HCEC 1CT (cell line): ENCODE measurements at places on chromosomes 4 and X.

GRCh38 chr4:52366191-52366590 lies 292.9 kb downstream of the USP46 start:
- DNase-seq, result no peak

DNA sequence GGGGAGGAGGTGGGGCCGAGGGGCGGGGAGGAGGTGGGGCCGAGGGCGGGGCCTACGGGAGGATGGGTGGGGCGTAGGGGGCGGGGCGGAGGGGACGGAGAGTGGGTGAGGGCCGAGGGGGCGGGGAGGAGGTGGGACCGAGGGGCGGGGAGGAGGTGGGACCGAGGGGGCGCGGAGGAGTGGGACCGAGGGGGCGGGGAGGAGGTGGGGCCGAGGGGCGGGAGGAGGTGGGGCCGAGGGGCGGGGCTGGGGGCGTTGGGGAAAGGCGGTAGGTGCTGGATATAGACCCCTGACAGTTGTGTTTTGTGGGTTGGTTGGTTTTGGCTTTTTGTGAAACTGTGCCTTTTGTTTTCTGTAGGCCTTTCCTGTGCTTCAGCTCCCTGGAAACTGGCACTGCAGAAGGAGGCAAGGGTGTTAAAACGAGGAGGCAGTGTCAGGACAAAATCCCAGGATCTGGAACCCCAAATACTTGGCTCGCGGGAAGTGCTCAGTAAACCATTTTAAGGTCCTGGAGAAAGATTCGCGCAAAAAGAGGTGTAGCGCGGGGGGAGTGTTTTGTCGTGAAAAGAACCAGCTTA lies 580 bp upstream of the MMGT1 start:
- no peak for DNase-seq

- DNase-seq, result no peak
These were observed 357 bp upstream of the IGBP1 start for GRCh38 chrX:70132877-70133302.

DNA sequence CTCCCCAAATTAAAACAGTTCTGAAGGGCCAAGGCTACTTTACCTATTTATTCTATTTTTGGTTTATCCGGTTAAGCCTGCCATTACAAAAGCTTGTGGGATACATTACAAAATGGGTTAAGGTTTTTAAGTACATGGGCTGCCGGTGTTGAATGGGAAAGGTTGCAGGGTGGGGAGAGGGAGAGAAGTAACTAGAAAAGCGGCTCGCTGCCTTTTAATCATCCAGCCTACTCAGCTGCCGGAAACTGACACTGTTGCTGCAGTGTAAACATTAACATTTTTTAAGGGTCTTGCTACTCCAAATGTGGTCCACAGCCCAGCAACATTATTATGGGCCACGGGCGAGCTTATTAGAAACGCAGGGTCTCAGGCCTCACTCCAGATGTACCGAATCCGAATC lies 1.5 kb upstream of the IL1RAPL1 start:
- DNase-seq, result no peak

DNA sequence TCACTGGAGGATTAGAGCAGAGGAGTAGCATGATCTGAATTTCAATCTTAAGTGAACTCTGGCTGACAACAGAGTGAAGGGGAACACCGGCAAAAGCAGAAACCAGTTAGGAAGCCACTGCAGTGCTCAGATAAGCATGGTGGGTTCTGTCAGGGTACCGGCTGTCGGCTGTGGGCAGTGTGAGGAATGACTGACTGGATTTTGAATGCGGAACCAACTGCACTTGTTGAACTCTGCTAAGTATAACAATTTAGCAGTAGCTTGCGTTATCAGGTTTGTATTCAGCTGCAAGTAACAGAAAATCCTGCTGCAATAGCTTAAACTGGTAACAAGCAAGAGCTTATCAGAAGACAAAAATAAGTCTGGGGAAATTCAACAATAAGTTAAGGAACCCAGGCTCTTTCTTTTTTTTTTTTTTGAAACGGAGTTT lies 5.2 kb downstream of the HTT start:
- no peak for DNase-seq

DNA sequence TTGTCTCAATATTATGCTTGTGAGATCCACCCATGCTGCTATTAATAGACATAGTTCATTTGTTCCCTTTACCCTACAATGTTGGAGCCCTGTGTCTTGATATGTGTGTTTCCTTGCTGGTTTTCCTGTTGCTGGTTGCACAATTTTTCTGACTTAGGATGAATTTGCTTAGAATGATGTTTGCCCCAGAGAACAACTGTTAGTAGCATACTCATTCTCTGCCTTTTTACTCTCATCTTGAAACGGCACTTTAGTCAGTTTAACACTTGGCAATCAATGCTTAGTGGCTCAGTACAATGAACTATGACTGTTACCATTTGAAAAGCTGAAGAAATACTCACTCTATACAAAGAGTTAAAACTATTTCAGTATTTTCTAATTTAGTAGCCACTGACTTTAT lies 158.8 kb upstream of the NDST4 start:
- DNase-seq, result no peak

DNA sequence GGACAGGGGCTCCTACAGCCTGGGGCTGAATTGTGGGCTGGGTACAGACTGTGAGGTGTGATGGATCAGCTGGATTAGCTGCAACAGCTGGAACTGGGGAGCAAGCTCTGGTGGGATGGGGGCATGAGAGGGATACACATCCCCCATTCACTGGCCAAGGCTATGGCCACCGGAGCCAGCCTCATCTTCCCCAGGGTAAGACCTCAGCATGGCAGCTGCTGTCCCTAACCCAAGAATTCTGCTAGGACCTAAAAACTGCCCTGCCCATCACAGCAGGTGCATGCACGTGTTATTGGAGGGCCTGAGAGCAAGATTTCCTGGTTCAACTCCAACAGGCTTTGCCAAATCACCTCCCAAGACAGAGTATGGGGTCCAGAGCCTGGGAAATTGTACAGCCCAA lies 258.6 kb upstream of the AGTR2 start:
- no peak for DNase-seq

DNA sequence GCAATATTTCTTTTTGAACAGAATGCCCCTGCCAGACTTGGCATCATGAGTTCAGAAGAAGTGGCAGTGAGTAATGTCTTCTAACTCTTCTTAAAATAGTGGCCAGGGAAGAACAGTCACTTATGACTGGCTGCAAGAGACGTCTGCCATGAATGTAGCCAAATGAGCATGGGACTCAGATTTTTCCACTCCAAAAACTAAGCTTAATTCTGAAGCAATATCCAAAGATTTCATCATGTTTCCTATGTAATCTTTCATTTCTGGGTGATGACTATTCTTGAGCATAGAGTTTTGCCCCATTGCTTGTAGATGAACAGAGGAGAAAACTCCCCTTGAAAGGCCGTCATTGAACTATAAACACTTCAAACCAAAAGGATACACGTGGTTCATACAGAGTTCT lies 11.8 kb downstream of the AMBN start:
- peak; percentile 47 for DNase-seq

DNA sequence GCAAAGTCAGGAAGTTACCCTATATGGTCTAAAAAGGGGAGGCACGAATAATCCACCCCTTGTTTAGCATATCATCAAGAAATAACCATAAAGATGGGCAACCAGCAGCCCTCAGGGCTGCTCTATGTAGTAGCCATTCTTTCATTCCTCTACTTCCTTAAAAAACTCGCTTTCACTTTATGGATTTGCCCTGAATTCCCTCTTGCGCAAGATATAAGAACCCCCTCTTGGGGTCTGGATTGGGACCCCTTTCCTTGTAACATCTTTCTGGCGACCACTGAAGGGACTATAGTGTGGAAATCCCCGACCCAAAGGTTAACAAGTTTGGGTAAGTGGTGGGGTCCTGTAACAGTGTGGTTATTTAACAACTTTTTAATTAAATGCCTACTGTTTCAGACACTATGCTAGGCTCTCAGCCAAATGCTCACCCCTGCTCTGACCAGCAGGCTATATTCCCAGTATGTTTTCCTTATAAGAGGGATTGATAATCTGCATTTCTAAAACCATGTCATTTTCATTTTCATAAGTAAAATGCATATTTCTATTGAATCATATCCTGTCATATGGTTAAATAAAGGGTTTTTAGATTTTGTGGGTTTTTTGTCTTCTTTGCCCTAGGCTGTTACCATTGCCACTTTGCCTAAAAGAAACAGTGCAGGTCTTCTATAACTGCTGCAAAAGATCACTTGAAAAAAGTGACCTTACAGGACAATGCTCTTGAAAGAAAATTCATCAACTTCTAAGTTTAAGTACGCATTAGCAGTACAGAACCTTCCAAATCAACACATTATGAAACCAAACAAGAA lies 41.5 kb downstream of the ANAPC10 start:
- DNase-seq, result no peak

GRCh38 chr4:69701696-69702095 lies 48.6 kb upstream of the UGT2A1 start:
- no peak for DNase-seq

DNA sequence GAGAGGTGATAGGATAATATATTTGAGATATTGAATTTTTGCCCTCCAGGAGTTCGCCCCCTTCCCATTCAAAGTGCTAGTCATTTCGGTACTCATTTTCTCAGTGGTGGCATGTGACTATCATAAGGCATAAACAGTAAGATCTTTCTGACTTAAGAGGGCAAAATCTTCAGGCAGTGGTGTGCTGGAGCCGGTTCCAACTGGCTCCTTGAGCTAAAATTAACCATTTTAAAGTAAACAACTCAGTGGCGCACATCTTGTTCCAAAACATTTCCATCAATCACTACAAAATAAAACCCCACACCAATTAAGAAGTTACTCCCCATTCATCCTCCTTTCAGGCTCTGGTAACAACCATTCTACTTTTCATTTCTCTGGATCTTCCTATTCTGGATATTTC lies 43.3 kb downstream of the LUZP4 start:
- DNase-seq, result no peak

GRCh38 chrX:150035531-150035930 lies 97.2 kb upstream of the EOLA2 start:
- DNase-seq, result peak; percentile 59

DNA sequence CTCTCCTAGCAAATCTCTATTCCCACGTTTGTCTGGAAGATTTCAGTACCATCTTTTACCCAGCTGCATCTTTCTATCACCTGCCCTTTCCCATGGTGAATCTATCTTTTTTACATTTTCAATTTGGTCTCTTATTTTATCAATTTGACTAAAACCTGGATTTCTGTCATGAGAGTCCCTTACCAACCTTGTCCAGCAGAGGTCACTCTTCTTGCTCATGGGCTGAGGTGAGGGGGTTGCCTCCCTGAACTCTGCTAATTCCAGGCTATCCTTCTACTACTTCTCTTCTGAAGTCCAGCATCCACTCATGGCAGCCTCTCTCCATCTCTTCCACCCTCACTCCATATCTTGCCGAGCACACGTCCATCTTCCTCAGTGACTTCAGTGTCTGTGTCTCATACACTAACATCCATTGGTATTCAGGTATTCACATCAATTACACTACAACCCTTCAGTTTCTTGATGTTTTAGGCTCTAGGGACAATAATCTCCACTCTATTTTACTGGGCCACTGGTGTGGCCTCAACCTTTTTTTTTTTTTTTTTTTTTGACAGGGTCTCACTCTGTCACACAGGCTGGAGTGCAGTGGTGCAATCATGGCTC lies 17.8 kb upstream of the ZNF827 start:
- no peak for DNase-seq

- DNase-seq, result no peak
These were observed 5.2 kb downstream of the MGST2 start for GRCh38 chr4:139670775-139671174.

- DNase-seq, result no peak
These were observed 218.4 kb upstream of the HCCS start for GRCh38 chrX:10892621-10893225.

- no peak for DNase-seq
These were observed 684.4 kb upstream of the GNPDA2 start for GRCh38 chr4:45410701-45411210.
